Activated CD8-positive, alpha-beta memory T cell treated with anti-CD3 and anti-CD28 coated beads, Interleukin-2, amount 50 U/mL, for 48 hours (primary cell): ENCODE measurements at places on chromosomes 5 and 9.
A peak's percentile ranks its signal among the peaks of the same experiment; 100 is the strongest.

DNA sequence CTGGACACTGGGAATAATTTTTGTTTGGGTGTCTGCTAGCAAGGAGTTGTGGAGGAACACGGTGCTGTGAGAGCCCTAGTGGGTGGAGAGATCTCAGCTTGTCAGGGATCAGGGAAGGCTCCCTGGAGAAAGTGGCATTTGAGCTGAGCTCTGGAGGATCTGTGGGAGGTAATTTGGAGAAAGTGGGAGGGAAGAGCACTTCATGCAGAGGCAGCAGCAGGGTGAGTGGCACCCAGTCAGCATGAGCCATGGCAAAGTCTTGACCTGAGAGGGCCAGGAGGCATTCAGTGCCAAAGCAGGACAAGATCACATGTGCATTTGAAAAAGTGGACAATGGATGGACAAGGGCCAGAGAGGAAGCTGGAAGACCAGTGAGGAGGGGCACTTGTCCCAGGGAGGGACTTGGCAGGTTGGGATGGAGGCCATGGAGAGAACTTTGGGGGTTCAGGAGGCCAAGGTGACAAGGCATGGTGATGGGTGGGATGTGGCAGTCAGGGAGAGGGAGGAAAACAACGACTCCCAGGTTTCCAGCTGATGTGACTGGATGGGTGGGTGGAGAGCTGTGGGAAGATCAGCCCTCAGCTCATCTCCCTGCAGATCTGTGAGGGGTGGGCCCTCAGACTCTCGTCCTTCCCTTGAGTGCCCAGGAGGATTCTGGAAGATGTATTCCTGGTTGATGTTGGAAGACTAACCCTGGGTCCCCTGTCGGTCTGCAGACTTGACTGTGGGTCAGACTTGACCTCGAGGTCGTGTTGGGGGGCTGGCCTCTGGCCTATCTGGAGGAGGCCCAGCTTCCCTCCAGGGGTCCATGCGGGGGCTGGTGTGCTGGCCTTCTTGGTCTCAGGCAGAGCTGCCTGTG lies 68.9 kb upstream of the PITX1 start:
- DNase-seq = no peak

DNA sequence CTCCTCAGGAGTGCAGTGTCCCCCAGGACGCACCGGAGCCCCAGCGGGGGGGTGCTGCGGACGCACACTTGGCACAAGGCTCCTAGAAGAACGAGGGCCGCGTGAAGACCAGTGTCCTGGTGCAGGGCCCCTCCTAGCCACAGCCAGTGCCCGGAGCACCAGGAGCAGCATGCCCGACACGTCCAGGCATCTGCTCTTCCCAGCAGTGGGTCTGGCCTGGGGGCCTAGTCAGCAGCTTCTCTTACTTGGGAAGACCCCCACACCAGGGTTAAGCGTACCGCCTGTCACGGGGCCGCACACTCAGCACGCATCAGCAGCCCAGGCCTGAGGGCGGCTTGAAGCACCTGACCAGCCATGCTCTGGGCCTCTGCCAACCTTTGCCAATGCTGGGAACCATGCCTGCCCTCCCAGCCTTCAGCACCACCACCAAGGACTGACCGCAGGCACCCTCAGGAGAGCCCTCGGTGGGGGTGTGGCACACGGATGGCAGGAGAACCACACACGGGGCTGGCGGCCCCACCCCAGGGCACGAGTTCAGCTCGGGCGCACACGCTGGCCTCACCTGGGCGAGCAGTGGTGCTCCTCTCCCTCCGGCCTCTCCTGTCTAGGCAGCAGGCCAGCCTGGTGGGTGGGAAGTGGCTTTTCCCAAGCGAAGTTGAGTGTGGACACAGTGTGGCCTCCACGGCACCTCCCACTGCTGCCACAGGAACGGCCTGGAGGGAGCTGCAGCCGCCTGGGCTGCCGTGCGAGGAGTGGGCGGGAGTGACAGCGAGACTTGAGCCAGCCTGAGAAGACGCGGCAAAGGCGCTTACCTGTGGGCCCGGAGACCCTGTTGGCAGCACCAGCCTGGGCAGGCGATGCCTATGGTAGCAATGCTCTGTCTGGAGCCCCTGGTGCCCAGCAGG lies 12.0 kb upstream of the AJM1 start:
- DNase-seq = no peak

DNA sequence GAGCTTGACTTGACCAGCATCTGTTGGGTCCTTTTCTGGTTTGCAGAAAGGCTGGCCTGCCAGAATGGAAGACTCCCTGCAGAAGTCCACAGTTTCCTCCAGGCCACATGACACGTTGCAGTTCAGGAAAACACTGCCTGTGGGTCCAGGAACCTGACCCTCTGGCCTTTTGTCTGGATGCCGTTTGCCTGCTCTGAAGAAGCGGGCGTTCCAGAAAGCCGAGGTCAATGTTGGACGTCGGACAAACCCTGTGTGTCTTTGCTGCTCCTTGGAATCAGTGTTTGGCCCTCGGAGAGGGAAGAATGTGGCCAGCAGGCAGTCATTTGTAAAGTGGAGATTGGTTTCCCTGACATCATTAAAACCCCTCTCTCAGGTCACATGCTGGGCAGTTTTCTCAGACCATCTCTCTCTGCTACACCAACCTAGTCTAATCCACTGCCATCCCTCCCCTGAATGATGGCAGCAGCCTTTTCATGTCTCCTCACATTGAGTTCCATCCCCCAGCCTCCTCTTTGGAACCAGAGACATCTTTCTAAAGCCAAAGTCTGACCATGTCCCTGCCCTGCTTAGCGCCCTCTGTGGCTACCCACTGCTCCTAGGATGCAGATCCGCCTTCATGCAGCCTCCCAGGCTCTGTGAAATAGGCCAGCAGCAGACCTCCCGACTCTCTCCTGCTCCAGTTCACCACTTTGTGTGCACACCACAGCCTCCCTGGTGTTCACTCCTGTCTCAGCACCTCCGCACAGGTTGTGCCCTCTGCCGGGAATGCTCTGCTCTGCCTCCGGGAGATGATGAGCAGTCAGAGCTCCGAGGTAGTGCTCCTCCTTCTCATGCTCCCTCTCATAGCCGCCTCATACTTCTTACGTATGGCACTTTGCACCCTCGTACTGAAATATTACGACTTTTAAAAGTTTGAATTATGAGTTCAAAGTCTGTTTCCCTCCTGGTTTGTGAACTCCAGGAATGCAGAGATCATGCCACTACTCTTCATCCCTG lies 75.6 kb downstream of the RALGPS1 start:
- DNase-seq = no peak

- DNase-seq = no peak
These were observed 830 bp downstream of the PRRC1 start for GRCh38 chr5:127518319-127518621.

- DNase-seq = no peak
These were observed 605.0 kb downstream of the MTRR start for GRCh38 chr5:8473827-8474568.

DNA sequence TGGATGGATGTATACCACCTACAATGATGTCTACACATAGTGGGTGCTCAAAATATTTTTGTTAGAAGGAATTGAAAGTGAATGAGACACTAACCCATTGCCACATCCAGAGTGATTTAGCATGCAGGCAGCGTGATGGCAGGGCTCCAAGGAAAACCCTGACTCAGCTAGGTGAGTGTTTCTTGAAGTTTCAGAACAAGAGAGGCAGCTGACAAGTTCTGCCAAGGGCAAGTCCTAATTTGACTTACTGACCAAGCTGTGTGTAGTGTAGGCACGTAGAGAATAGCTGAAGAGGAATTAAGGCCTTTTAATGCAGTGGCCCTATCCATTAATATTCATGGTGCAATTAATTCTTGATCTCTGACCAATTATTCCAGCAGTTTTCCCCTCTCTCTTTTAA lies 107.8 kb upstream of the ATP10B start:
- no peak for DNase-seq

DNA sequence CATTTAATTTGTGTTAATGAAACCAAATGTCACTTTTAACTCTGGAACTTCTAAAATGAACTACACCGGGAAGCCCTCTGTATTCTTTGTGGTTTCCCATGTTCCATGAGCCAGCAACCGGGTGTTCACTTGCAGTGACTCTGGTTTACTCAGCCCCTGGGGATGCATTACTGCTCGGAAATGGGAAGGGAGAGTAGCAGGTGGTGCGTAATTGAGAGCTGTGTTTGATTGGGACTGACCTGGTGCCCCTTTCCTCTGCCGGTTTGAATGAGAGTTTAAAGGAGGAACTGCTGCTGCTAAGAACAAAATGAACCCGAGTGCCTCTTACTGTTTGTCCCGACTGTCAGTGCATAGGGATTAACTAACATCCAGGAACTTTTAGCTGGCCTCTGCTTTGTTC lies 100.1 kb upstream of the DHFR start:
- DNase-seq = peak; percentile 69
